NCI-H187 treated with DMSO at 0.1 percent for 48 hours (cell line): ENCODE measurements at places on chromosomes 3 and 15.
A peak's percentile ranks its signal among the peaks of the same experiment; 100 is the strongest.

DNA sequence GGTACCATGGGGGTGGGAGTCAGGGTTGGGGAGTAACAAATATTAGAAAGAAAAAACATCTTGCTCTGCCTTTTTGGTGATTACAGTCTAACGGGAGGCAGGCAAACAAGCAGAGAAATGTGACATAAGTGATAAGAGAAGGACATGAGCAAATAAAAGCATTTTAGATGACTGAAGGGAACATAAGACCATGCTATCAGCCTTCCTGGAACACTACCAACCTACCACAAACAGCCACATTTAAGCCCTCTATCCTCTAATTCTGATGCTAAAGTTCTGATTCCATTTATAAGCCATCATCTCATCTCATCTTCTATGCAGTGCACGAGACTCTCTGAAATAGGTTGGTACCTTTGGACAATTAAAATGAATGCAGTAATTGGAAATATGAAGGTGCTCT, 243.4 kb upstream of the P2RY1 start:
- DNase-seq = no peak

DNA sequence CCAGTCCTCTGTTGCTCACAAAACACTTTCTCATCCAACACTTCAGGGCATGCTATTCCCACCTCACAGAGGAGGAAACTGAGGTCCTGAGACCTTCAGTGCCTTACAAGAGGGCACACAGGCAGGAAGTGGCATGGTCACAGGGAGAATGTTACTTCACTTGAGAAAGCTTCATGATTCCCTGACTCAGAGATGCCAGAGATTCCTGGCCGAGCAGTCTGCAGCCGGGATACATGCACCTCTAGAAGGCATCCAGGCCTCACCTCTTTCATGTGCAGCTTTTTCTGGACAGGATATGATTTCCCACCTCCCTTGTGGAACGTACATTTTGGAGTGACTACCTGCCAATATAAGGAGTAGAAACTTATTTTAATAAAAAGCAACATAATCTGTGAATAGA, 2.8 kb upstream of the SST start:
- DNase-seq = no peak

DNA sequence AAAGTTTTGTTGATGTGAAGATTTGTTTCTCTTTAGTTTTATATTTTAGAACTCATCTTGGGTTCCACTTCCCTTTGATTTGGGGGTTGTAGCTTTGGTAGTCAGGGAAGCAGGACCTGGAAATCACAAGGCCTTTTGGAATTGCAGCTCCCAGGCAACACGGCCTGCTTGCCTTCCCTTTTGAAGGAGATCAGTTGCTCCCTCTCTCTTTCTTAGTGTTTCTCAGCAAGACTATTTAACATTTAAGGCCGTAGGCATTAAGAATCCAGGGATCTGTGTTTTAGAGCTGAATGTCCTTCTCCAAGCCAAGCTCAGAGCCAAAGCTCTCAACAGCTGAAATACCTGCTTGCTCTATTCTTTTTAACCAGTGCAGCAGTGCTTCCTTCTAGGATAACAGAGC, 310.3 kb downstream of the PTPRG start:
- DNase-seq = no peak

- no peak for DNase-seq
These were observed 641.8 kb upstream of the ZNF385D start for GRCh38 chr3:22392859-22393258.

DNA sequence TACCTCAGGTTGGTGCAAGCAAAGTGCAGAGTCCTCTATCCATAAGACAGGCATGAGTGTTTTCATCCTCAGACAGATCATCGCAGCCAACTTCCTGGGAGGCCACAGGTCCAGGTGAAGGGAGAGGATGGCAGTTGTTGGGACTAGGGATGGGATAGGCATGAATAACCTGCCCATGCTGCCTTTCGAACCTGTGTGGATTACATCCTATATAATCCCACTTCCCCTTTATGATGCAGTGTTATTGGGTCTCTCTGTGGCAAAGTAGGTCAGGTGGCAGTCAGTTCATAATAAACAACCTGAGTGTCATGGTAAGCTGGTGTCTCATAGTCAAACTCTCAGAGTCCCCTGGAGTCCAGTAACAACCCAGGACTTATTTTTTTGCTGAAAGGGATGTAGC, 40.4 kb downstream of the CCR3 start:
- no peak for DNase-seq

GRCh38 chr3:198071602-198072287, 111.7 kb downstream of the LMLN start:
- DNase-seq = no peak

GRCh38 chr3:101814835-101815234, 34.5 kb upstream of the NFKBIZ start:
- no peak for DNase-seq

- DNase-seq = no peak
These were observed 173.7 kb downstream of the ATG7 start for GRCh38 chr3:11445883-11446282.

DNA sequence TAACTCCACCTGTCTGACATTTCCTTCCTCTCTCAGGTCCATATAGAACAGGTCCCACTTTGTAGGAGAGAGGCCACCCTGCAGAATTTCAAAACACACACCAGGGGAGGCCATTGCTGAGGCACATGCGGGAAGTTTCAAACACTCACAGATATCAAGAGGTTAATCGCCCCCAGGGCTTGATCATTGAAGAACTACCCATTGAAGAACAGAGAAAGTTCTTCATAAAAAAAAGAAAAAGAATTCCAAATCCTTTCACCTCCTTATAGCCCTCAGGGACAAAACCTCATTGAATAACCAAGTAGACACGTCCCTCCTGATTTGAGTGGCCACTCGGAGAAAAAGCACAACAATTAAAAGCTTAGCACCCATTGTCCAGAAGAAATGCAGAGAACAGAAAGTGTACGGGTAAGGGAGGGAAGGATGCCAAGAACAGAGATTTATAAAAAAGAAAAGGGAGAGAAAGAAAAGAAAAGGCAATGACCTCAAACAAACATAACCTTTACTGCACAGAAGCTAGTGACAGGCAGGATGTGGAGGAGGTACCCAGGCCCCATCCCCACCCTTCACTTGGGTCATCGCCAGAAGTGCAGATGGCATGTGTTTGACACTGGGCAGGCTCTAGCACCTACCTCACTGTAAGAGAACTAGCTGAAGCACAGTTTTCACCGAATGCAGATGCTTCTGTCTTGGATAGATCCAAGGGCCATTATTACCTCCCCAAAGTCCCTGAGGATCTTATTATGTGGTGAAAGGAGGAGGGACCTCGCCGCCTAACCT, 112.3 kb upstream of the HES1 start:
- no peak for DNase-seq

- no peak for DNase-seq
These were observed 21.2 kb downstream of the NR1D2 start for GRCh38 chr3:23966328-23966727.

DNA sequence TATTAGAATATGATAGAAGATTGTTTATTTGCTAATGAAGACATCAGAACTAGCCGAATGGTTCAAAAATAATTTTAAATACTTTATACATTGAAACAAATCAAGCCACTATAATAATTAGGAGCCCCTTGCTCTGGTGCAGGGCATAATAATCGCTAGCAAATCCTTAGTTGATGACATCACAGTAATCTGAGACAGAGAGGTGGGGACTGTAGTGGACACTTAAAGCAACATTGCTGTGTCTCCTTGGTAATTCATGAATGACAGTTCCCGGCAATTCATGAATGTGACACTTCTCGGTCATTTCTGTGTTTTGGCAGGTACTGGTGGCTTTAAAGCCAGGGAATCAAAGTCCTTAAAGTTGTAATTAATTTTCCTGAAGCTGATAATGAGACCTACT, 114.3 kb downstream of the PPM1L start:
- peak; percentile 43 for DNase-seq

- no peak for DNase-seq
These were observed 542.6 kb downstream of the ZBBX start for GRCh38 chr3:166837535-166837934.

- no peak for DNase-seq
These were observed 2.1 kb upstream of the GNAT1 start for GRCh38 chr3:50189274-50189673.

DNA sequence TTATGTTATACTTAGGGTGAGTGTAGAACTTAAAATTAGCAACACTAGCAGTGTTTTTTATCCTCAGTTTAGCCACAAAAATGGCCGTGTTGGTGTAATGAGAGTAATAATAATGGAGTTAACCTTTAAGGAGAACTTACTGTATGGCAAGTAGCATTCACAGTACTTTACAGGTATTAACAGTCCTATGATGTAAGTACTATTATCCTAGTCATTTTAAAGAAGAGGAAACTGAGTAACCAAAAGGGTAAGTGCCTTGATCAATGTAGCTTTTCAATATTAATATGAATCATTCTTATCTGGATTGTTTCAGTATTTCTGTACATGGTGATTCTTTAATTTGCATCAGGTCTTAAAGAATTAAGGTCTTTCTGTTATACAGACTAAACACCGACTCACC, 170.3 kb downstream of the CD47 start:
- DNase-seq = no peak

DNA sequence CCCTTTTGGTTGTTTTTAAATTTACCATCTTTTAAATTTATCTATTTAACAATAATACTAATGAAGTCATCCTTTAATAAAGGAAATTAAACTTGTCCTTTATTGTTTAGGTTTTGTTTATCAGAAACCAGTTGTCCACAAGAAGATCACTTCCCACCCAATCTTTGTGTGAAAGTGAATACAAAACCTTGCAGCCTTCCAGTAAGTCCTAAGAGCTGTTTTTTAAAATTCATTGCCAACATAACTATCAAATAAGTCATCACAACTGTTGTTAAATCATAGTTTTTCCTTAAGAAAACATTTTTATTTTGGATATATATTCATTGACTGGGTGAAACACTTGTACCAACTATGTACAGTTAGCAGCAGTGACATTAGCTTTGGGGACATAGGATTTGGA, 59.4 kb downstream of the CALML4 start:
- DNase-seq = no peak

- DNase-seq = no peak
These were observed 25.8 kb downstream of the PLA2G4D start for GRCh38 chr15:42068601-42069000.

GRCh38 chr3:50883755-50884154, 209.0 kb downstream of the DOCK3 start:
- no peak for DNase-seq

GRCh38 chr3:174907027-174907426, 47.9 kb downstream of the NAALADL2 start:
- DNase-seq = no peak

- no peak for DNase-seq
These were observed 628.4 kb upstream of the ALCAM start for GRCh38 chr3:104738271-104738670.

GRCh38 chr3:72655131-72655551, 193.1 kb downstream of the SHQ1 start:
- no peak for DNase-seq

- DNase-seq = no peak
These were observed 21.5 kb downstream of the DRD3 start for GRCh38 chr3:114157321-114157720.

GRCh38 chr15:73019154-73019553, 33.1 kb upstream of the NEO1 start:
- no peak for DNase-seq

GRCh38 chr3:159923956-159924355, 64.7 kb upstream of the IL12A start:
- DNase-seq = no peak

DNA sequence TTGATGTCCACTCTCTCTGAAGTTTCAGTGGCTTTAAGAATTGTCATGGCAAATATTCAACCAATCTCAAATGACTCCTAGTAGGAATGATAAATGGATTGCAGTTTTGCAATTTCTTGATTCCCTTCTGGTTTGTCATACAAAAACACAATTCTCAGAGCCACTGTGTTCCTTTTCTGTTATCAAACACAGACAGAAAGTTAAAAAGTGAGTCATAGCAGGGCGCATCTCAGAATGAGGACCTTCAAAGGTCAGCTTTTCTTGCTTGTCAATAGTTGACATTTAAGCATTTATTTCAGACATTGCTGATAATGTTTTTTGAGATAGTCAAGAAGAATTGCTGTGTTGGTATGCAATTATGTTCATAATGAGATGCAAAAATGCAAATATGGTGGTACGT, 405.9 kb downstream of the NR2F2 start:
- no peak for DNase-seq

DNA sequence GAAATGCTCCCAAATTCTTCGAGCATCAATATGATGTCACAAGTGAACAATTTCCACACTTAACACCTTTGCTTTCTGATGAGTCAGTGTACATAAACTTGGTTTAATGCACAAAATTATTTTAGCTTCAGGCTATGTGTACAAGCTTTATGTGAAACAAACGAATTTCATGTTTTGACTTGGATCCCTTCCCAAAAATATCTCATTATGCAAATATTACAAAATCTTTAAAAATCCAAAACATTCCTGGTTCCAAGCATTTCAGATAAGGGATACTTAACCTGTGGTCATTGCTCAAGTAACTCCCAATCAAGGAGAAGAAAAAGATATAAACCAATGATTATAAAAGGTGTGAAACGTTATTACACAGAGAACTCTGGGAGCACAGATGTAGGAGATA, 25.2 kb downstream of the RAB5A start:
- no peak for DNase-seq

DNA sequence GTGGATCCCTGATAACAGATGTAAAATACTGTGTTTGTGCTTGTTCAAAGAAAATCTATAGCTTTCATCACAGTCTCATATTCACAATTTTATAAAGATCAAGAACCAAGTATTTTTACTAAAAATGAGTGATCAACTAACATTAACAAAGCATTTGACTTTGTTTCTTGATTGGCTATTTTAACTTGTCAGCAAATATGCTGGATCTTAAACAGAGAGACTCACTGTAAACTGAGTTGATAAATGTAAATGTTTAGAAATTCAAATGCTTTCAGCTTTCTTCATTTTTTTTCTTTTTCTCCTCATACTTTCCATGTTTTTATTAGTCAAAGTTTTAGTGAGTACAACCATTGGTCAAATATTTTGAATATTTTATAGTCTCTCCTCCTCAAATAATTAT, 923.0 kb upstream of the NR2F2 start:
- no peak for DNase-seq

DNA sequence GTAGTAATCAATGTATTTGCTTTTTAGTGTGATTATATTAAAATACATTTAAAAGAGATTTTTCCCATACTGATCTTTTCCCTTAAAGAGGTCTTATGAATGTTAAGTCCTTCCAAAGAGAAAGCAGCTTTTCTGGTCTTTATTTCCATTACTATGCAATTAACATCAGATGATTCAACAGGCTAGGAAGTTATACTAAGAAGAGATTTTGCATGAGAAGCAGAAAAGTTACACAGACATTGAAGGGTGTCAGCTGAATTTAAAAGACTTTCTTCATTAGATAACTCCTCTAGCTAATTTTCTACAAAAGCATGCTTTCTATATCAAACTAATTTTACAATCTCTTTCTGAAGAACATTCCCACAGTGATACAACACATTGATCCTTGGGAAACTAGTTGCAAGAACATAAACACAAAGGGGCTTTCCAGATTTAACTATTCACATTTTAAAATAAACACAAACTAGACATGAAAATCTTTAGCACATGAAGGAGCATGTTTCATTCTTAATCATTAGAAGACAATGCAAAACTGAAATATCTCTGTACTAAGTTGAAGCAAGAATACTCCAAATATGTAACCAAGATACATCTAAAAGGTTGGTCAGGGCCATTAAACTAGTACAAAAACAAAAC, 965.8 kb downstream of the ROBO1 start:
- DNase-seq = no peak
